ENCODE measurements at places on chromosomes 2 and 18.

GRCh38 chr2:194826241-194826640 is 830.8 kb upstream of the SLC39A10 start:
- no peak for DNase-seq

GRCh38 chr18:49048396-49049020 is 97.7 kb upstream of the SMAD7 start:
- peak; percentile 96 for DNase-seq

DNA sequence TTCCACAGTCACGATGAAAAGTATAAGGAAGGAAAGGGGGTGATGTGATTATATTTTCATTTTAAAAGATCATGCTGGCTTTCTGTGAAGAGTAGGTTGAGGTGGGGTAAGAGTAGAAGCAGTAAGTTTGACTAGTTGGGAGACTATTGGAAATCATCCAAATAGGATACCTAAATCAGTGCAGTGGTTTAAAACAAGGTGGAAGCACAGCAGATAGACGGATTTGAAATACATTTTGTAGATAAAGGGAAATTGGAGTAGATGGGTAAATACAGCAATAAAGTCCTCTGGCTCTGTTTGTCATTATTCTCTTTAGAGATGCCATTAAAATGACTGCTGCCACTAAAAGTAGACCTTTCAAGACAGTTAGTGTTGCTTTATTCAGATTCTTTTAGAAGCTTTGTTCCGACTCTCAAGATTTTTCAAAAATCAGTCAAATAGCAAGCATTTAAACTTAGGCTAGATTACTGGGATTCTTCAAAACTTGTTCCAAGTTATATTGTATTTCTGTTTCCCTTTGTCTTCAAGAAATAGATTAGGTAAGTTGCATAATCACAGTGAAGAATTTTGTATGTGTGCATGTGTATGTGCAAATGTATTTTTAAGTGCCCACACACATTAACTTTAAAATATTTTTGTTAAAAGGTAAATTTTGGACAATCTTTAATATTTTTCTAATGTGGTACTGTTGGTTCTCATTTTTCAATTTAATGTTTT is 61.7 kb upstream of the DTNA start:
- no peak for DNase-seq

- DNase-seq = no peak
Measured at GRCh38 chr2:39625927-39626270, 39.8 kb upstream of the TMEM178A start.

DNA sequence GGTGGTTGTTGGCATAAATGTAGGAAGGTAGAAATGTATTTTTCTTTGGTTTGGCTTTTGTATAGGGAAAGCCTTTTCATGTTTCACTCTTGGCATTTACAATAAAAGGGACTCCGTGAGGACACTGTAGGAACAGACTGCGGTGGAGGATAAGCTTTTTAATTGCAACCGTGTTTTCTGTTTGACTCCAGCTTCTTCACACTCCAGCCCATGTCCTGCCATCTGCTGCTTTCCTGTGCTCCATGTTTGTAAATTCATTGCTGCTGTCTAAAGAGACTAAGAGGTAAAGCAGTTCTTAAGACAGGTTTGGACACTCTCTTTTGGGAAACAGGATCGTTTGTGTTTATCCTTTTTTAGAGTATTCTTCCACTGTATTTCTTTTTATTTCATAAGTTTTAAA is 33.3 kb downstream of the WDR75 start:
- no peak for DNase-seq

- DNase-seq = no peak
Measured at GRCh38 chr2:197238043-197238365, 72.6 kb downstream of the ANKRD44 start.

GRCh38 chr2:158009399-158009798 is 92.3 kb upstream of the UPP2 start:
- DNase-seq = no peak

GRCh38 chr2:122203523-122203922 is 448.1 kb downstream of the TSN start:
- peak; percentile 84 for DNase-seq

GRCh38 chr2:109242654-109243331 is 113.8 kb downstream of the SH3RF3 start:
- peak; percentile 94 for DNase-seq

DNA sequence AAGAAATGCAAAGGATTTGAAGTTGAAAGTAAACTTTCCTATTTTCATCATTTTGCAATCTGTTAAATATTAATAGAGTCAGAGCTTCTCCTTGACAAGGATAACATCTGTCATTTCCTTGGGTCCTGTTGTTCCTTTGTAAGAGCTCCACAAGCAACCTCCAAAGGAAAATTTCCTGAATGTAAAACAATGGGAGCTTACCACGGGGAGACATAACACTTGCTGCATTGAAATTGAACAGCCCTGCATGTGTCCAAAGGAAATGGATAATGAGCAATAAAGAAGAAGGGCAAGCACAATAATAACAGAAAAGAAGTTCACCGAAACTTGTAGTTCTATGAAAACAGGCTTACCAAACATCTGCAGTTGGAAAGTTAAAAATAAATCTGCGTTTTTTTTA is 42.0 kb upstream of the SCG2 start:
- no peak for DNase-seq

DNA sequence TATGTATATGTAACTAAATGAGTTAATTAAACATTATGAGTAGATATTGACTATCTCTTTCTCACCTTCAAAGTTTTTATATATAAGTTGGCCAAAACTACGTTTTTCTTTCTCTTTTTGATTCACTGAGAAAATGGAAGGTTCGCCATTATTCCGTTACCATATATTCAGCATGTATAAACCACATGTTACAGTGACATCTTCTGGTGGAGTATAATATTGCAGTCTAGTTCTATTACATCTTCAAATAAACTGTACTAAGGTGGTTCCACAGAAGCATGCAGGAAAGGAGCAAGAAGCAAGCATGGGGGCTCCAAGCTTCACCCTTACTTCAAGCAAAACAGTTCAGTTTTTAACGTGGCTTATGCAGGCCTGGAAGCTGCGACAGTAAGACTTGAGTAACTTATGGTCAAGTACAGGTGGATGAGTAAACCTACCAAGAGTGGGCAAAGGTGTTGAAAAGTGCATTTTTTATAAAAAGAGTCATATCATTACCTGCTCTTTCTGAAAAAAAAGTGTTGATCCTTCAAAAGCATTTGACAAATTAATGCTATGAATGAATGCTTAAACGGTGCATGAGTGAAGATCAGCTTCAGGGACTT is 129.8 kb upstream of the RAB6C start:
- DNase-seq = peak; percentile 70

- DNase-seq = no peak
Measured at GRCh38 chr2:140269000-140269399, 1488.8 kb upstream of the NXPH2 start.

GRCh38 chr18:44988821-44989587 is 308.3 kb downstream of the SETBP1 start:
- peak; percentile 27 for DNase-seq

GRCh38 chr2:223032187-223033142 is 19.5 kb upstream of the KCNE4 start:
- DNase-seq = peak; percentile 71

- DNase-seq = no peak
Measured at GRCh38 chr2:16037808-16038457, 97.6 kb downstream of the MYCN start.

GRCh38 chr2:228613133-228613850 is 431.8 kb upstream of the SPHKAP start:
- peak; percentile 93 for DNase-seq
